Activated B cell treated with CpG ODN at 0.5 μM for 24 hours (primary cell): ENCODE measurements at places on chromosomes 5 and 9.

DNA sequence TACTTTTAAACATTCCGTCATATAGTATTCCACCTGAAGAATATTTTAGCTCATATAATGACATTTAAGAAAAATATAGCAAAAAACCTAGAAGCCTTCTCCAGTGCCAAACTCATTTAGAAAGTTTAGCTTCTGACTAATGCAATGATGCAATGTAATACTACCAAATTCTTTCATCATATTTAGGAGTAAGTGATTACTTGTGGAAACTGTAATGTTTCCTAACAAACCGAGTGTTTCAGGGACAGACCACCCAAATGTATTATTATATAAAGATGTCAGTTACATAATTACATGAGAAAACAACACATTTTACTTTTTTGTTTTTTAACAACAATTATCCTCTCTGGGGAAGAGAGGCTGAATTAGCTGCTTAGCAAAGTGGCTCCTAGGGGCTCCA is 316.2 kb downstream of the ARL15 start:
- no peak for DNase-seq

GRCh38 chr9:19922476-19923118 is 133.8 kb upstream of the SLC24A2 start:
- DNase-seq: no peak

- no peak for DNase-seq
Measured at GRCh38 chr5:79069488-79070349, at the start of the genes BHMT2 and DMGDH. TSS of gene BHMT2 (plus strand) at chr5:79069767. CDS start at chr5:79069783, 16 bp downstream. TSS of gene DMGDH (minus strand) at chr5:79069674. CDS start at chr5:79069620, 54 bp downstream.

DNA sequence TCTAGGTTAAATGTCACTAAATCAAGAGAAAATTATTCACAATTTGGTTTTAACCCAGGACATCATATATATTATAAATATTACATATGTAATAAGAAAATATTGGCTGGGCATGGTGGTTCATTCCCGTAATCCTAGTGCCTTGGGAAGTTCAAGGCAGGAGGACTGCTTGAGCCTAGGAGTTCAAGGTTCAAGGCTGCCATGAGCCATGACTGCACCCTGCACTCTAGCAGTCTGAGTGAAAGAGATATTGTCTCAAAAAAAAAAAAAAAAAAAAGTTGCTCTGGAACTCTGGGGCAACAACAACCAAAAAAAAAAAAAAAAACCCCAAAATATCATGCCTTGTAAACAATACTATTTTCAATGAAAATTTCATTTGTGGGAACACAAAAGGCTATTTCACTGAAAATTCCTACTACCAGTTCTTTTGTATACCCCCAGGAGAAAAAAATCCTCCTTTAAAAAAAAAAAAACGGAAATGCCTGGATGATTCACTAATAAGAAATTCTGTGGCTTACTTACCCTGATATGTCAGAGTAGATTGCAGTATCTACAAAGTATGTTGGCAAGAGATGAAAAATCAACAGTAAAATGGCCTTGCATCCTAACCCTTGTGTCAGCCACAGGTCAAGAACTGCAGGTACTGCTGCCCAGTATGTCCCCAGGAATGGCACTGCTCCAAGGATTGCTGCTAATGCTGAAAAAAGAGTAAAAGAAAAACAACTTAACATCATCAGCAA is 22.6 kb upstream of the CTNNAL1 start:
- DNase-seq: no peak

GRCh38 chr5:76601470-76601869 is 21.7 kb downstream of the F2RL2 start:
- no peak for DNase-seq

GRCh38 chr9:2208991-2209390 is 193.8 kb downstream of the SMARCA2 start:
- DNase-seq: no peak

GRCh38 chr5:58498340-58498942 is 7.2 kb downstream of the GAPT start:
- DNase-seq: no peak

DNA sequence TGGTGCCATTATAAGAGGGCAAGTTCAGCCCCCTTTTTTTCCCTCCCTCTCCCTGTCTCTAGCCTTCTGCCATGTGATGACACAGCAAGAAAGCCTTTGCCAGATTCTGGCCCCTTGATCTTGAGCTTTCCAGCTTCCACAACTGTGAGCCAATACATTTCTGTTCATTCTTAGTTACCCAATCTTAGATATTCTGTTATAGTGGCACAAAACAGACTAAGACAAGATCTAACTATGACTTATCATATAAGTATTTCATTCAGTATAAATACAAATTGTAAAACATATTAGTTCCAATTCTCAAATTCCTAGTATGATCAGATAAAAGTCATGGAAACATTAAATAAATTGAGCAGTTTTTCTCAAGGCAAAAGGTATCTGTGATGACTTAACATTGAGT is 276.3 kb downstream of the COX7C start:
- no peak for DNase-seq
